ENCODE measurements at places on chromosomes 1 and 21.

- no peak for DNase-seq
Measured at GRCh38 chr1:45815667-45816458, 12.5 kb downstream of the MAST2 start.

GRCh38 chr1:221782477-221782876 lies 40.6 kb upstream of the DUSP10 start:
- DNase-seq: no peak

- no peak for DNase-seq
Measured at GRCh38 chr1:14245954-14246353, 352.5 kb upstream of the KAZN start.

DNA sequence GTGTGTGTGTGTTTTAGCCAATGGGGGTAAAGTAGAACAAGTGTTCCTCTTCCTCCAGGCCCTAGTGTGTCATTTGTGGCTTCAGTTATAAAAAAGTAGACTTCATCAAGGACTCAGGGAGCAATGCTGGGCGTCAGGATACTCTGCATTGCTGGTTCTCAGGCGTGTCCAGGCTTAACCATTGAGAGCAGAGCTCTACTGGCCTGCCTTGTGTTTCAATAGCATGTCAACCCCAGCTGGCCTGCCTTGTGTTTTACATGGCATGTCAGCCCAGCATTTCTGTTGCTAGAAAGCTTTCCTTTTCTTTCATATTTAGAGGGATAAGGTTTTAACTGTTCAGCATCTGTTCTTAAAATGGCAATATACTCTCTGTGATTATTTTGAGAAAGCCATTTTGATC lies 117.6 kb upstream of the TMPRSS15 start:
- DNase-seq: no peak

DNA sequence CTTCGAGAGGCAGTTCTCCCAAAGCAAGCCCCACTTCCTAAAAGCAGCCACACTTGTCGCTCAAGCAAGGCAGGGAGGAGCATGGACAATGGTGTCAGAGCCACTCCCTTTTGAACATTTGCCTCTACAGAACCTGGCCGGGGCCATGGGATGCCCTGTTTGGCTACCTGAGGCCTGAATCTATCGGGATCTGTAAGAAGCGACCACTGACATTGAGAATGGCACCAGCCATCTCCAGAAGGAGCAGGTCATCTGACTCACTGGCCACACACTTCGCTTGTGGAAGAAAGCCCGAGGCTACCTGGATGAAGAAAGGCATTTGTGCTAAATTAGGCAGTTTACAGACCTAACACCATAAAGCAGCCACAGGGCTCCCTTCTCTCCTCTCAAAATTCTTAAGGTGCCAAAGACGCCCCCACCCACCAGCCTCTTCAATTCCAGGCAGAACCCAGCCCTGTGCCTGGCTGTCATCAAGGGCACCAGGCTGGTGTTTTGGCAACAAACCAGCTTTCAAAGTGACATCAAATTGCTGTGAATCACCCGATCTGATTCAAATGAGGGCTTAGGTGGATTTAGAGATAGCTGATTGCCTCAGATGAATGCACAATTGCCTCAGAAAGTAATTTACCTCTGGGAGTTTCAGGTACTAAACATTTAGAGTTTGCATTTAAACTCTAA lies 104.8 kb downstream of the ETS2 start:
- DNase-seq: no peak

- no peak for DNase-seq
Measured at GRCh38 chr1:12167493-12168429, 970 bp downstream of the TNFRSF1B start.

Measured in CD4-positive, alpha-beta T cell treated with Interleukin-4 for 1 hour (primary cell).